ENCODE measurements at places on chromosomes 12 and 14.

DNA sequence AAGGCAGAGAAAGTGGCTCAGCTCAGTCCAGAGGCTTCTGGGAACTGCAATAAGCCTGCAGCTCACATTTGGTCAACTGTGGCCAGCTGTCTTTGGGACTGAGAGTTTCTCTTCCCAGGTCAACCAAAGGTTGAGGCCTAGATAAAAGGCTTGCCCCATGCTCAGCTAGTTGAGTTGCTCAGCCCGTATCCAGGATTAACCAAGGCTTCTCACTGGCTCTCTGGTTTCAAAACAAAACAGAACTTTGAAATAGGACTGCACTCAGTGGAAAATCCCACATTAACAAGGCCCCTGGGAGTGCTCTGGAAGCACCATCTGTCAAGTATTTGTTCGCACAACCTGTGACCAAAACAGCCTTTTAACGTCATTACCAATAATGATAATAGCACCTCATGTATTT lies 40.3 kb upstream of the NUAK1 start:
- no peak for DNase-seq

- DNase-seq, result no peak
Measured at GRCh38 chr12:100114574-100114973, 28.1 kb downstream of the BLTP3B start.

GRCh38 chr12:95990136-95990535 lies 6.0 kb downstream of the HAL start:
- no peak for DNase-seq

- DNase-seq, result peak; percentile 96
Measured at GRCh38 chr12:46493834-46494181, 121.2 kb upstream of the SLC38A2 start.

GRCh38 chr12:76360316-76360715 lies 12.1 kb upstream of the BBS10 start:
- DNase-seq, result no peak

DNA sequence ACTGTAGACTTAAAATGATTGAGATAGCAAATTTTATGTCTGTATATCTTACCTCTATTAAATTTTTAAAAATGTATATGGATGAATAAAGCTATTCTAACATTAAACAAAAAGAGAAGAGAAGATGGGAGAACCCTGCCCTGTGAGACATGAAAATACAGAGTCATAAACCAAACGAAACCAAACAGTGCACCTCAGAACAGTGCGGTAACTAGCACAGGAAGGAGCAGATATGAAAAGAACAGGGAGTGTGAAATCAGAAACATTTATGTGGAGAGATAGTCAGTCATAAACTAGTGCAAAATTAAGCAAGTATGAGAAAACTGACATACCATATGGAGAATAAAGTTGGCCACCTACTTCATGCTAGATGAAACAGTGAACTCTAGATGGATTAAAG lies 135.1 kb downstream of the ERC1 start:
- no peak for DNase-seq

DNA sequence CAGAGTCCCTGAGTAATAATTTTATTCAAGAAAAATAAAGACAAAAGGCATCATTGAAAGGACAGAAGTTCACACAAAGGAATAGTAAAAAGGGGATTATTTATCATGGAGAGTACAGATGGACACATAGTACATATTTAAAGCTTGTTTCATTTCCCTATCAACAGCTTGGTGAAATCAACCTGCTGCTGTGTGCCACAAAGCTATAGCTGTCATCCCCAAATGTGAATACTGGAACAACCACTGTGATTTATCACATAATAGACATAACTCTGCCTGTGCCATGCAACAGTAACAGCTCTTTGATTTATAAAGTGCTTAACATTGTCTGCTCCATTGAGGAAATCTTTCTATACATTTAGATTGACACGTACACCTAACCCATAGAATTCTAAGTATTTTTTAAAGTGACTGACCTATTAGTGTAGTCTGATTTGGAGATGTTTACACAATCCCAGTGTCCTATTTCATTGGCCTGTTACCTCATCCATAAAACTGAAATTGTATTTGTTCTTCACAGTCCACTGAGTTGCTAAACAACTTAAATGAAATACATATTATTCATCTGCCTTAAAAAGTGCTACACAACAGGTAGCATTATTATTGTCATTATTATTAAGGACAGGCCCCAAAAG lies 3.3 kb downstream of the NEMF start:
- no peak for DNase-seq

DNA sequence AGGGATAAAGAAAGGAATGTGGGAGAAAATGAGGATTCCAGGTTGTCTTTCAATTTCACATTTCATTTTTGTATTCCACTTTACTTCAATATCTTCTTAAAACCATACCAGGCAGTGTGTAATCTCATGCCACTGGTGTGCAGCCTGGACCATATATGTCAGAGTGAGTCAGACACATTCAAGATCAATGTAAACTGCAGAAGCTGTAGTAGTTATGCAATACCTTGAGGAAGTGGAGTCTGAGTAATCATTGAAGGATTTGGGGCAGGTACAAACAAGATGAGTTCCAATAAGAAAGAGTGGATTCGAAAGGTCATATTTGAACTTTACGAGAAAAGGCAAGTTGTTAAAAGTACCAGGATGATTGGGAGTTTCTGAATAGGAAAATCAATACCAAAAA lies 14.1 kb downstream of the PLCZ1 start:
- peak; percentile 38 for DNase-seq

DNA sequence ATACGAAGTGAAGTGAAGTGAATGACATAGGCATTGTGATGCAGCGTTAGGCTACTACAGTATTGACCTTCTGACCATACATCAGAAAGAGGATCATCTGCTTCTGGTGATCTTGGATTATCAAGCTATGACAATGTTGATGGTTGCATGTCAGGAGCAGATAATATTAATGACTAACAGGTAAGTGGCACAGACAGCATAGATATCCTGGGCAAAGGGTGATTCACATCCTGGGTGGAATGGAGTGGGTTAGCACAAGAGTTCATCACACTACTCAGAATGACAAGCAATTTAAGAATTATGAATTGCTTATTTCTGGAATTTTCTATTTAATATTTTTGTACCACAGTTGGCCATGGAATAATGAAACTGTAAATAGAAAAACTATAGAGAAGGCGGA lies 397.9 kb upstream of the ATP2B1 start:
- DNase-seq, result peak; percentile 22

GRCh38 chr12:52899338-52900035 lies 5.4 kb downstream of the KRT8 start:
- no peak for DNase-seq

- no peak for DNase-seq
Measured at GRCh38 chr14:39841088-39841487, 408.9 kb upstream of the FBXO33 start.

Measured in NCI-H460 (cell line).